Right atrium auricular region (tissue), 2 donors: ENCODE measurements at places on chromosomes 3 and 15. TPM values are rescaled to one million over a fixed set of nuclear protein-coding genes. Genes with fewer than 3 reads are reported as not detected.

DNA sequence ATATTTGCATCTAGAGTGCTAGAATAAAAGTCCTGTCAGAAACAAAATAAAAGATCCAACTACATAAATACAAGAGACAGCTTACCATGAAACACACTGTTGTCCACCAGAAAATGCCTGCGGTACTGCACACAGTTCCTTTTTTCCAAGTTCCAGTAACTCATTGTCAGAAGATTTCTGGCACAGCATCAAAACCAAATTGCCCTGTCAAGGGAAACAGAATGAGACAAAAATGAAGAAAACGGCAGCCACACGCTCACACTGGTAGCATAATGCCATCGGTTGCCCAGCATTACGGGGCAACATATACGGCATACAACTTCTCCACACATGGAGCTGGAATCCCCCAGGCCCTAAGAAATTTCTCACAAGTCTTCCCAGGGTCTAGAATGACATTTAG lies 40.8 kb downstream of the PLCH1 start:
- H3K4me3 ChIP-seq = no peak overlapping the region
- no peak for DNase-seq
- no peaks in the 10 kb centered on the region for H3K27me3 ChIP-seq
- no peak overlapping the region for H3K27ac ChIP-seq
- no peaks in the 10 kb centered on the region for H3K4me1 ChIP-seq

DNA sequence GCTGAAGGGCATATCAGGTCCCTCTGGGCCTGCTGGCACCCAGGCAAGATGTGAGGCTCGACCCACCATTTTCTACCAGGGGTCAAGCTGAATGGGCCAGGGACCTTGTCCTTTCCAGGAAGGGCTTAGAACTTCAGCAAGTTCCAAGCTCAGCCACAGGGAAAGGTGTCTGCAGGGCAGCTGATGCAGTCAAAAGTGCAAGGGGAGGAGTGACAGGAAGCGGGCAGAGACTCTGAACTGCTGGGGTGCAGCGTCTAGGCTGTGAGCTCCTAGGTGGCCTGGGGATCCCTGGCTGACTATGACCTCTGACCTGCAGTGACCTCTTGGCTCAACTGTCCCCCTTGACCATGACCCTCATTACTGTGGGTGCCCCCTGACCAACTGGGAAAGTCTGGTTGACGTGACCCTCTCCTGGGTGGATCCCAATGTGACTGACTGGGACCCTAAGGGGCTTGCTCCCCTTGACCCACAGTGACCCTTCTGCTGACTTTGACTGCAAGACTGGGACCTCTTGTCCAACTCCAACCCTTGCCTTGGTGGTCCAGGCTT lies 14.4 kb upstream of the SEC13 start:
- H3K4me3 ChIP-seq = no peak overlapping the region
- no peaks in the 10 kb centered on the region for H3K36me3 ChIP-seq
- no peak overlapping the region for H3K27ac ChIP-seq
- H3K27me3 ChIP-seq = no peaks in the 10 kb centered on the region
- no peak for DNase-seq
- H3K4me1 ChIP-seq = no peaks in the 10 kb centered on the region

DNA sequence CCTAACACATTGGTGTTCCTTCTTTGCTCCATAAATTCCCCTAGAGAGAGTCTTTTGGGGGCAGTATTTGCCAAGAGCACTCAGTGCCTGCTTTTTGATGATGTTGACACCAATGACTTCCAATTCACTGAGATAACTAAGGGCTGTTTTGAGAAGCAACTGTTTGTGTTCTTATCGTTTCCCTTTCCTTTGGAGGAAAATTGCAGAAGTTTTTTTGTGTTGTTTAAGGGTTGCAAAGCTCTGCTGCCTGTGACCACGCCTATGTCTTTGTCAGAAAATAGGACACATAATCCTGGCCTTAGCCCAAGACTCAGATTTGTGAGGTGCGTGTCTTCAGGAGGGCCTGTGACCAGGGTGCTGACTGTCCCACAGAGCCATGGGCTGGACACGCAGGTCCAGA lies 99.6 kb downstream of the FAM43A start:
- no peaks in the 10 kb centered on the region for H3K36me3 ChIP-seq
- H3K4me1 ChIP-seq = no peaks in the 10 kb centered on the region
- no peak overlapping the region for H3K27ac ChIP-seq
- peak; percentile 58 for DNase-seq
- no peak overlapping the region for H3K4me3 ChIP-seq

The STIMATE gene
- 7.6 TPM for total RNA-seq

GRCh38 chr3:186133980-186134379 lies 25.1 kb upstream of the ETV5 start:
- H3K4me3 ChIP-seq = no peak overlapping the region
- no peaks in the 10 kb centered on the region for H3K4me1 ChIP-seq
- no peak for DNase-seq
- no peaks in the 10 kb centered on the region for H3K36me3 ChIP-seq
- no peaks in the 10 kb centered on the region for H3K27me3 ChIP-seq

GRCh38 chr15:20348900-20349773 lies 192.5 kb downstream of the GOLGA6L6 start:
- no peak overlapping the region for H3K27ac ChIP-seq
- no peaks in the 10 kb centered on the region for H3K4me1 ChIP-seq
- H3K36me3 ChIP-seq = no peaks in the 10 kb centered on the region
- no peaks in the 10 kb centered on the region for H3K27me3 ChIP-seq
- no peak for DNase-seq
